ENCODE measurements at places on chromosomes 5 and 9.
A peak's percentile ranks its signal among the peaks of the same experiment; 100 is the strongest.

DNA sequence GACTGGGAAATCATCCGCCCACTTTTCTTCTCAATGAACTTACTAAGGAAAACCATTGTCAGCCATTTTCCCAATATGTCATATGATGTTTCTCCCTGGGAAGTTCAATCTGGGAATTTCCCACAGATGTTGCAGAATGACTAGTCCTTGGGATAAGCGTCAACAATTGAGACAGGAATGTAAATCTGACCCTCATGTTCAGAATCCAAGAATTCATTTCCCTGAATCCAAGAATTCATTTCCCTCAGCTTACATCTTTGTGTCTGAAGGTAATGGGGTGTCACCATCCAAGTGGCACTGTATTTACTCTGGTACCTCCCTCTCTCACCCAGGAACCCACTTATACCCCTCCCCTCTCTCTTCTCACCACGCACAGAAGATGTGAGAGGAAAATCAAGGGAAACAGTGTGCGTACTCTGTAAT lies 7.4 kb downstream of the KLF9 start:
- DNase-seq, result no peak

GRCh38 chr9:107390778-107391177 lies 98.8 kb downstream of the KLF4 start:
- DNase-seq, result no peak

DNA sequence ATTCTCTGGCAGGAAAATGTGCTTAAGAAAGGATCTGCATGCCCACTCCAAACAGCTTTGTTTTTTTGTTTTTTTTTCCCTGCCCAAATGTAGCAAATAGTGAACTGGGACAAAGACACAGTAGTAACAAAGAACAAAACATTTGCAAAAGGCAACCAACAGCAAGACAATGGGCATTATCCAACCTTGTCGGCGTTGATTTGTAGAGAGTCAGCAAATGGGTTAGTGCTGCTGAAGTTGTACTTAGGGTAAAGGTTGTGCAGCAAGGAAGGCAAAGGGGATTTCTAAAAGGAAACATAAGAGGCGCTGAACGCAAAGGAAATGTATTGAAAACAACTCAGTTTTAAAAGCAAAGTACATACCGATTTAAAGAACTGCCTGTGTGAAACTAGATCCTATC lies 136.2 kb downstream of the MPDZ start:
- DNase-seq, result no peak

DNA sequence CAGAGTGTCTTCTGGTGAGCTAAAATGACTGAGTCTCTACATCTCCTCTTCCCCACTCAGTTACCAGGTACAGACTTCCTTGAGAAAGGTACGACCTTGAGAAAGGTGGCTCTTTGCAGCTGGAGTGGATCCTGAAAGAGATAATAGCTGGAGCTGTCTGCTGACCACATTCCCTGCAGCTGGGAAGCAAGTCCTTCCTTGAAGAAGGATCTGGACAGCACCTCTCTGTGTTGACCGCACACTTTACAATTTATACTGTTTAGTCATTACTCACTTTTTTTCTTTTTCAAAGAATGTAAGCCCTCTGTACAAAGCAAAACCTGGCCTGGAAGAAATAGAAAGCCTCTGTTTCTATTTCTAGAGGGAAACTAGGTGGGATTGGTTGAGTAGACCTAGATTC lies 148.8 kb downstream of the MACIR start:
- no peak for DNase-seq

DNA sequence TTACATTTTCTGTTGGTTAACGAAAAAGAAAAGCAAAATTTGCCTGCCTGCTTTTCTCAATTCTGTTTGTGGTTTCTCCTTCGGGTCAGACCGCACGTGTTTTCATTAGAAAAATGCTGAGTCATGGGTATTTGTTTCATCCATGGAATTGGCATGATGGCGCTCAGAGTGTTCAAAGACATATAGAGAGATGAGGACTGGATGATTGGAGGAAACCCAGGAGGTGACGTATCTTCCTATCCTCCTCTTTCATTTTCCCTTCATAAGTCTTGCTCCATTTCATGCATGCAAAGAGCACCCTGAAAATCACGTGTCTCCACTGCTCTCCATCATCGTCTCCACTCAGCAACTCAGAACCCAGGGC lies 353.8 kb upstream of the WWC1 start:
- DNase-seq, result no peak

DNA sequence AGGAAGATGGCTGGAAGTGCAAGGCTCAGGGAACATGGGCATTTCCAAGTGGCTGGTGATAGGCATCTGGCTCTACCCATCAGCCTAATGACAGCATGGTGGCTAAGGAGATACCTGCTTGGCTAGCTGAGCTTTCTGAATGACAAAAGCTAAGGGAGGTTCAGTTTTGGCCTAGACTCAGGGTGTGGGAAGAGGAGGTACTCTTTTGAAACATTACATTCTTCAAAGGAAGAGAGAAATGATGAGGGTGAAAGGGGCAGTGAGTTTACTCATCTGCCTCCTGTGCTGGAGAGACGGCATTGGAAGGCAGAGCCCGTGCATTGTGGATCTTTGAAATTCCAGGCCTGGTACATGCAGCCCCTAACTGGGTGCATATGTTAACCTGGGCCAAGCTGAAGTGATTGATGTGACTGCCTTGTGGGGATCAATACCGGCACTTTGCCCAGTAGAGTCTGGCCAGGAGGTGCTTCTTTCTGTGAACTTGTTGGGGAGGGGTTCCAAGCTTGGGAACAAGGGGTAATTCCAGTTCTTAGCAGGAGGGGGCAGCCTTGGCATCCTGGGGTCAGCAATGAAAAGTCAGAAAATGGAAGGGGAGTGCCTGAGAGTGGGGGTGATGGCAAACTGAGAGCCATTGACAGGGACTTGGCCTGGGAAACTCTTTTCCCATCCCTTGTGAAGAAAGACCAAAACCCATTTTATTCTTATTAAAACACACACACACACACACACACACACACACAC lies 108.6 kb downstream of the ACER2 start:
- DNase-seq, result peak; percentile 43
